ENCODE measurements at places on chromosomes 3 and 15. TPM values are rescaled to one million over a fixed set of nuclear protein-coding genes. Genes with fewer than 3 reads are reported as not detected.

The AMOTL2 gene
- 9.2 TPM for polyA plus RNA-seq

GRCh38 chr3:182063742-182064141 lies 352.0 kb downstream of the SOX2 start:
- H3K36me3 ChIP-seq, result no peaks in the 10 kb centered on the region
- no peaks in the 10 kb centered on the region for H3K27me3 ChIP-seq
- no peak for DNase-seq
- no peak overlapping the region for H3K27ac ChIP-seq
- H3K4me1 ChIP-seq, result peaks cover 3% of the 10 kb centered on the region

The FURIN gene
- 52.5 TPM for polyA plus RNA-seq

DNA sequence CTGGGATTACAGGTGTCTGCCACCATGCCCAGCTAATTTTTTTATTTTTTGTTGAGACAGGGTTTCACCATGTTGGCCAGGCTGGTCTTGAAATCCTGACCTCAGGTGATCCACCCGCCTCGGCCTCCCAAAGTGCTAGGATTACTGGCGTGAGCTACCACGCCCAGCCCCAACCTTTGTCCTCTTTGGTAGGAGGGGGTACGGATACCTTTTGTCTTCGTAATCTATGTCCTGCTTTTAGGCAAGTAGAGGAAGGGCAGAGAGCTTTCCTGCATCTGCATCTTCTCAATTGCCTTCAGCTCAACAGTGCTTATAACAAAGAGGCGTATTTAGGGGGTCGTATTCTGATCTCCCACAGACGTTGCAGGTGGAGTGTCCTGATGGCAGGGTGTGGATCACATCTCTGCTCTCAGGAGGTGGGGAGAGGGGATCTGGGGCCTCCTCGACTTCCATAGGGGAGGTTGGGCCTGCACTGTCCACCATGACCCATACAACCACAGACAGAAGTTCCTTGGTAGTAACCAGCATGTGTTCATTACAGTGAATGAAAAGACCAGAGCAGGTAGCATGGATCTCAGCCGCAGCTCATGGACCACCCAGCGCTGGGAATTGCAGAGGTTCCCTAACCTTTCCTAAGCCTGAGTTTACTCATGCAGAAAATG lies 21.4 kb upstream of the KCTD6 start:
- DNase-seq, result no peak
- no peak overlapping the region for H3K4me3 ChIP-seq
- H3K27me3 ChIP-seq, result no peaks in the 10 kb centered on the region
- peak overlapping the region; percentile 64 for H3K27ac ChIP-seq
- no peaks in the 10 kb centered on the region for H3K36me3 ChIP-seq

DNA sequence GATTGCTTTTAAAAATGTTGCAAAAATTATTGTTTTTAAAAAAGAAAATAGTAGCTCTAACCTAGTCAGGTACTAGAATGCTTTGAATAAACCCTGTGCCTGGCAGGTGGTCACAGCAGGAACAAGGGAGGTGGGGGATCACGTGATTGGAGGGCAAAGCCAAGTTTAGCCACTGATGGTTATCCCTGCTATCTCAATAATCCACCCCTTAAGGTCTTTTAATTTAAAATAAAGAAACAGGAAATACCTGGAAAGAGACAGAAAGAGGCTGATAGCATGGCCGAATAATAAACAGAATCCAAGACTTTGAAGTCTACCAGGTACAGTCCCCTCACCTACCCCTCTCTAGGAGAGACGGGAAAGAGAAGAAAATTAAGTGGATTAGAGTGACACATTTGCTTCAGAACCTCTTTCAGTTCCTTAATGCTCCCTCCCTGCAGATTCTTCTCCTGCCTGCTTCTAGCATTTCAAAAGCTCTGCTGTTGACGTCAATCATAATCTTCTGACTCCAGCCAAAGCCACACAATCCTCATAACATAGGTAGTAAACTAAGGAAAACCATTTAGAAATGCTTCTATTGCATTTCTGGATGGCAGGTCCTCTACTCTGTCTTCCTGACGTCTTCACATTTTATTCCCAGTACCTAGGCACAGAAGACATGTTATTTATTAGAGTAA lies 303.4 kb upstream of the MME start:
- H3K4me3 ChIP-seq, result no peak overlapping the region
- no peaks in the 10 kb centered on the region for H3K36me3 ChIP-seq
- no peak overlapping the region for H3K27ac ChIP-seq
- no peaks in the 10 kb centered on the region for H3K27me3 ChIP-seq
- no peak for DNase-seq

DNA sequence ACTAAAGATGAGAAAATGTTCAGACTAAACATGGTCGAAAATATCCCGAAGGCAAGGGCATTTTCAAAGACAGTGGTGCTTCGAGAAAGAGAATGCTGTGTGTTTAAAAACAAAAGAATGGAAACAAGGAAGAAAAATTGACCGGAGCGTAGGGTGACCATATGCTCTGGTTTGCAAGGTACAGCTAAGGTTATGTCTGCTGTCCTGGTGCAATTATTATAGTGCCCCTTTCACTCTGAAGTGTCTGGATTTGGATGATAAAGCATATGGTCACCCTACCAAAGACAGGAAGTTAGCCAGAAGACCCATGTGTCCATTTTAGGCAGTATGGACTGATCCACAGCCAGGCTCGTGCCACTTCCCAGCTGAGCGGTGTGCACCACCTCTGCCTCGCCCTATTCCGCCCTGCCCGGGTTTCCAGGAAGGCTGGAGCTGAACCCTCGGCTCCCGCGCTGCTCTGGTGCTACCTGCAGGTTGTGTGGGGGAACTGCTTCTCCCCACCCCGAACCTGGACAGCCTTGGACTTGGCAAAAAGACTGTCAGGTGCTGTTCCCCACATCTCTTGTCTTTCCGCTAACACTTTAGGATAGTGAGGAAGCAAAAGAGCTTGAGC lies 25.2 kb downstream of the GOLGA6D start:
- no peak overlapping the region for H3K4me3 ChIP-seq
- H3K27ac ChIP-seq, result no peak overlapping the region
- H3K4me1 ChIP-seq, result no peaks in the 10 kb centered on the region
- H3K36me3 ChIP-seq, result no peaks in the 10 kb centered on the region

GRCh38 chr3:60555686-60556354 lies 695.4 kb downstream of the FHIT start:
- no peaks in the 10 kb centered on the region for H3K27me3 ChIP-seq
- H3K4me3 ChIP-seq, result no peak overlapping the region
- DNase-seq, result no peak
- H3K4me1 ChIP-seq, result no peaks in the 10 kb centered on the region
- no peaks in the 10 kb centered on the region for H3K36me3 ChIP-seq

The GABRR3 gene
- not detected for polyA plus RNA-seq

DNA sequence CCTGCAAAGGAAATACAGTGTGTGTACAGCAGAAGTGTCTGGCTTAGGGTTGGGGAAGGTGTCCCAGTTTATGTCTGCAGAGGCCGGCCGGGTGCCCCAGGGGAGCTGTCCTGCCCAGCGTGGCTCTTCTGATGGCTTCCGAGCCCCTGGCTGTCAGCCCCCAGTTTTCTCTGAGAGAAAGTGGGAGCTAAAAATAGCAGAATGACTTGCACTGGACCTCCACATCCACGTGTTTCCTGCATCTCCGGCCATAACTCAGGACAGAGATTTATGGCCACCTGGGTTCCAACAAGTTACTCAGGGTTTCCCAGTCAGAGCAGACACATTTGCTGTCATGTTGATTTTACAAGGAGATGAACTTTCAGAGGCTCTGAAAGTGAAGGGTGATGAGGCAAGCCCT lies 192.0 kb downstream of the ATP10A start:
- no peaks in the 10 kb centered on the region for H3K36me3 ChIP-seq
- no peak for DNase-seq
- no peak overlapping the region for H3K4me3 ChIP-seq
- no peak overlapping the region for H3K27ac ChIP-seq
- no peaks in the 10 kb centered on the region for H3K4me1 ChIP-seq

- no peak for DNase-seq
- no peaks in the 10 kb centered on the region for H3K27me3 ChIP-seq
- H3K27ac ChIP-seq, result no peak overlapping the region
- H3K36me3 ChIP-seq, result no peaks in the 10 kb centered on the region
Observed at GRCh38 chr15:97991972-97992541, 31.6 kb downstream of the ARRDC4 start.

DNA sequence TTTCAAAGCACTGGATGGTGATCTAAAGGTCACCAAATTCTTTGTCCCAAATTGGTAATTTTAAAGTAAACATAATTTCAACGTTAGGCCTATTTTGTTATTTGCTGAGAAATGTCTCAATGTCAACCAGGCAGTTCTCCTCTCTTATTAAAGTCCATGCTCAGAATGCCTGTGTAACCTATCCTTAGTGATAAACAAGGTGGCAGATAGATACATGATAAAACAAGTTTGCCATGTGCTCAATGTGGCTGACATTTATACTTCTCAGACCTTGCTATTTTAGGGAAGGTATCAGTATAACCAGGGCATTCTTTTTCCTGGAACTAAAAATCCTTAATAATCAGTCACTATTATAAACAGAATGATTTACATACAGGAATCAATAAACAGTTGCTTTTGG lies 8.5 kb downstream of the MBNL1 start:
- peaks cover 9% of the 10 kb centered on the region for H3K4me1 ChIP-seq
- no peak overlapping the region for H3K4me3 ChIP-seq
- no peaks in the 10 kb centered on the region for H3K27me3 ChIP-seq
- DNase-seq, result no peak
- H3K36me3 ChIP-seq, result no peaks in the 10 kb centered on the region
- no peak overlapping the region for H3K27ac ChIP-seq

- no peaks in the 10 kb centered on the region for H3K4me1 ChIP-seq
- no peaks in the 10 kb centered on the region for H3K36me3 ChIP-seq
- H3K4me3 ChIP-seq, result no peak overlapping the region
- no peaks in the 10 kb centered on the region for H3K27me3 ChIP-seq
- DNase-seq, result no peak
Observed at GRCh38 chr3:45489730-45490309, 101.4 kb downstream of the LARS2 start.

The DENND4A gene
- polyA plus RNA-seq, result 25.5 TPM

The CAMP gene
- polyA plus RNA-seq, result not detected

The ATP10A gene
- polyA plus RNA-seq, result 2.8 TPM

DNA sequence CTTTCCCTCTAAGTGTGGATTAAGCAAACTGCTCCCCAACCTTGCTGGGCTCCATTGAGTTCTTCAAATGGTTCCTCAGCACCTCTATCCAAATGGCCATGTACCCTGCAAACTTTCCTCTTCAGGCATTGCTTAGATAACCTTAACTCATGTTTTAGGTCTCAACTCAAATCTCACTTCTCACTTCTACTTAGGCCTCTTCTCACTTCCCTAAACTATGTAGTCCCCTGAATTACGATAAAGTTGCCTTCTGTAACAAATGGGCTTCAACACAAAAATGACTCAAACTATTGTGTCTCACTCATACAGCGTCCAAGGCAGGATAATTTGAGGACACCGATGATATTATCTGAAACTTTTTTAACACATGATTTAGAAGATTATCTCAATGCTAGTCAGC lies 62.4 kb upstream of the STAC start:
- no peaks in the 10 kb centered on the region for H3K4me1 ChIP-seq
- H3K27me3 ChIP-seq, result no peaks in the 10 kb centered on the region
- no peaks in the 10 kb centered on the region for H3K36me3 ChIP-seq
- DNase-seq, result no peak
- no peak overlapping the region for H3K27ac ChIP-seq

DNA sequence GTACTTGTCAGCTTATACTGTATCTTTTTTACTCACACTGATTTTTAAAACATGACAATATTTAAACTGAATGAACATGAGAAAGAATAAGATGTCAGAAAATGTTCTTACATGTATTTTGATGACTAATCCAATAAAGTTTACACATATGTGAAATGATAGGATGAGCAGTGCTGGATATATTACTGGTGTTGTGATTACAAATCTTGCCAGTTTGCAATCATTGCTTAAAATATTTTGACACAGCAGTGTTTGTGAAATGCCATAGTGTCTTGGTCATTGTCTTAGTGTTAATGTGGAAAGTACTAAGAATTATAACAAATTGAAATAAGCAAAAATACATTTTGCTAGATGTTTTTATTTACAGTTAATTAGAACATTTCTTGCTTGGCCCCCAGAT lies 118.7 kb upstream of the MLF1 start:
- no peak for DNase-seq
- no peak overlapping the region for H3K4me3 ChIP-seq
- H3K4me1 ChIP-seq, result no peaks in the 10 kb centered on the region
- no peaks in the 10 kb centered on the region for H3K27me3 ChIP-seq
- H3K36me3 ChIP-seq, result no peaks in the 10 kb centered on the region

- no peaks in the 10 kb centered on the region for H3K27me3 ChIP-seq
- peak; percentile 73 for DNase-seq
- H3K36me3 ChIP-seq, result no peaks in the 10 kb centered on the region
- H3K27ac ChIP-seq, result no peak overlapping the region
- no peak overlapping the region for H3K4me3 ChIP-seq
Observed at GRCh38 chr3:194871143-194871863, 185.6 kb downstream of the FAM43A start.

The CHAC1 gene
- polyA plus RNA-seq, result 37.3 TPM

The GJD2 gene
- not detected for polyA plus RNA-seq

- DNase-seq, result peak; percentile 12
- no peaks in the 10 kb centered on the region for H3K36me3 ChIP-seq
- no peak overlapping the region for H3K4me3 ChIP-seq
- no peaks in the 10 kb centered on the region for H3K27me3 ChIP-seq
- H3K27ac ChIP-seq, result no peak overlapping the region
Observed at GRCh38 chr3:105791919-105792786, 76.7 kb downstream of the CBLB start.

GRCh38 chr3:125146626-125147490 lies 65.7 kb downstream of the SLC12A8 start:
- H3K36me3 ChIP-seq, result peaks cover 12% of the 10 kb centered on the region
- DNase-seq, result no peak
- H3K27ac ChIP-seq, result no peak overlapping the region

- H3K4me3 ChIP-seq, result no peak overlapping the region
- H3K36me3 ChIP-seq, result no peaks in the 10 kb centered on the region
- H3K27me3 ChIP-seq, result no peaks in the 10 kb centered on the region
- H3K4me1 ChIP-seq, result no peaks in the 10 kb centered on the region
- no peak overlapping the region for H3K27ac ChIP-seq
Observed at GRCh38 chr3:189298469-189299375, 127.0 kb downstream of the TPRG1 start.

DNA sequence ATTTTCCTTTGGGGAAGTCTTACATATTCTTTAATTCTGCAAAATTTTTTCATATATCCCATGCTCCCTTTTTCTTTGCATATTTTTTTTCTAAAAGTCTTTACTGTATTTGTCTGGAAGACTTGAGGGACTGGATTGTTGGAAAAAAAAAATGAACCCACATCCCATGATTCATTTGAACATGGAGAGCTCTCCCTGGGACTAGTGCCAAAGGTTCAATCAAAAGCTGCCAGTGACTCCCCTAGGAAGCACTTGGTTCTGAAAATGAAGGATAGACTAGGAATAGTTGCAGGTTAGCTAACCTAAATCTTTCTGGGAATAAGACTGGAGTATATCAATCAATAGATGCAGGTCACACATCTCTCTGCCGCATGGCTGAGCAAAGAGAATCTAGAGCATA lies 16.4 kb upstream of the BNC1 start:
- no peak overlapping the region for H3K27ac ChIP-seq
- no peaks in the 10 kb centered on the region for H3K4me1 ChIP-seq
- H3K4me3 ChIP-seq, result no peak overlapping the region
- DNase-seq, result no peak

The SLC49A4 gene
- 3.7 TPM for polyA plus RNA-seq

The CACNA2D3 gene
- 0.61 TPM for polyA plus RNA-seq

- no peak overlapping the region for H3K27ac ChIP-seq
- peaks cover 3% of the 10 kb centered on the region for H3K4me1 ChIP-seq
- no peaks in the 10 kb centered on the region for H3K27me3 ChIP-seq
- peak; percentile 5 for DNase-seq
- no peak overlapping the region for H3K4me3 ChIP-seq
Observed at GRCh38 chr3:58356054-58356453, 23.4 kb downstream of the PXK start.

Measured in small intestine (tissue), 16 donors.